ENCODE measurements at places on chromosomes 2 and 18.

GRCh38 chr2:98786179-98786578 is 55.2 kb upstream of the MGAT4A start:
- DNase-seq: no peak

- no peak for DNase-seq
Measured at GRCh38 chr2:31980674-31981356, 30.0 kb downstream of the MEMO1 start.

DNA sequence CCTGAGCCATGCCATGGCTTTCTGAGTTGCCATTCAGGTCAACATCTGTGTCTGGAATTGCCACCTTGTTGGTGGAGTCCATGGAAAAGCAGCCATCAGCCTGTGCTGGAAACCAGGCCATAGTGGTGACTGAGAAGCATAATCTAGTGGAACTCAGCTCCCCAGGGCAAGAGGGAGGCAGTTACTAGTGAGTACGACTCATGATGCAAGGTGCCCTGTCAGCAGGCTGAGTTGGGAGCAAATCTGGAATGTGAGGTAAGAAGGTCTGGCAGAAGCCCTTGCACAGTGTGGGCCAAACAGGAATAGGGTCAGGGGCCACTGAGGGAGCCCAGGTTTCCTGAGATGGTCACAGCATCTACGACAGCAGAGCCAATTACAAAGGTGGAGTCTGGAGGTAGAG is 37.1 kb downstream of the SULT1C2 start:
- no peak for DNase-seq

- no peak for DNase-seq
Measured at GRCh38 chr2:171485116-171485515, 37.2 kb upstream of the CYBRD1 start.

Measured in sigmoid colon (tissue), 7 donors.